ENCODE measurements at places on chromosomes 12 and 14.

DNA sequence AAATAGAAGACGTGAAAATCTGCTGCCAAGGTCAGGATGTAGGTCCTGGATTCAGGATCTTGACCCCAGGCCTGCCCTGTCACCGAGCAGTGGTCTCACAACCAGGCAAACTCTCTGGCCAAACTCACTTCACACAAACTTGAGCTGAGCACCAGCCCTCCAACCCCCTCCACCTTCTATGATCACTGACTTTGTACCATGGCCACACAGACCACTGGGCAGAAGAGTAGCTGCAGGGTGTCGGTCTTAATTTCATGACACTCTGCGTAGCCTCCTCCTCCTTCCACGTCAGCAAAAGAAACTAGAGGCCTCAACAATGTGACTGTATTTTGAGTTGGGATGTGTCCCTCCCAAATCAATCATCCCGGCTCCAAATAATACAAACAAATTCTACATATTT lies 7.2 kb upstream of the TBX3 start:
- DNase-seq, result no peak

DNA sequence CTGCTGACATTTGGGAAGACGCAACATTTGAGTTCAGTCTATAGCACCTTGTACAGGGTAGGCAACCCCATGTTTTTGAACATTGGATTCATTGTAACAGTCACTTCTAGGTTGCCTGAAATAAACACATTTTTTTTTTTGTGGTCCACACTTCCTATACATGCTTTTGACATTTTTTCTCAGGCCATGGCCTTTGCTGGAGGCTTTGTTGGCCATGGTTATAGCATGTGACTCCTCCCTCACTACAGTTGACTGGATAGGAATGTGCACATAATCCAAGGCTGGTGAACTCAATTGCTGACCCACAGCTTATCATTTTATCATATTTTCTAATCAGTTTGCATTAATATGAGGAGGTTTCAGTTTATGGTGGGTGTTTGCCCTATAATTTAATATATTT lies 60.6 kb downstream of the TMEM117 start:
- DNase-seq, result no peak

DNA sequence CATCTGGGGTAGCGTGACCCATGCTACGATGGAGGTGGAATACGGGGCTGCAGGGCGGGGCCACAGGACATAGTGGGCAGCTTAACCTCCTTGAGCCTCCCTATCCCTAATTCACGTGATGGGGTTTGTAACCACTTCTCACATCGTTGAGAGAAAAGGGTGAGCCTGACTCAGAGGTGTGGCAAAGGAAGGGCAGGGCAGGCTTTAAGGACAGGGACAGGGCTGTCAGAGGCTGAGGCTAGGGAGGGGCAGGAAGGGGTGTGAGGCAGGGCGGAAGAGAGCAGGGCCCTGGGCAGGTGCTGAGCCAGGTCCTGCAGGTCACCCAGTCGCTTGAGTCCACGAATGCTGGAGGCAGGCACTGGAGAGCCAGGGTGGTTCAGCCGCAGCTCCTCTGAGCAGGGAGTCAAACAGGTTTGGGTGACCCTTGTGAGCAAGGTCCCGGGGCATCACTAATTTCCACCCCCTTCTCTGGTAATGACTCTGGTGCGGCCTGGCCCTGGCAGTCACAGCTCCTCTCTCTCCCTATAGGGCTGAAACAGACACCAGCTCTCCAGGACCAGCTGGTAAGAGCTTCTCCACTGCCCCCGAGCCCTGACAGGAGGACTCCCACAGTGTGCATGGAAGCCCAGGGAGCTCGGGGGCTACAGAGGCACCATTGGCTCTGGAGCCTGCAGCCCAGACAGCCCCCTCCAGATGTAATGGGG lies 7.5 kb upstream of the AQP2 start:
- no peak for DNase-seq

GRCh38 chr12:129791396-129791795 lies 112.4 kb downstream of the TMEM132D start:
- DNase-seq, result no peak

GRCh38 chr14:92525322-92526095 lies 11.9 kb downstream of the RIN3 start:
- DNase-seq, result no peak
